ENCODE measurements at places on chromosomes 16 and 17.
A peak's percentile ranks its signal among the peaks of the same experiment; 100 is the strongest.

DNA sequence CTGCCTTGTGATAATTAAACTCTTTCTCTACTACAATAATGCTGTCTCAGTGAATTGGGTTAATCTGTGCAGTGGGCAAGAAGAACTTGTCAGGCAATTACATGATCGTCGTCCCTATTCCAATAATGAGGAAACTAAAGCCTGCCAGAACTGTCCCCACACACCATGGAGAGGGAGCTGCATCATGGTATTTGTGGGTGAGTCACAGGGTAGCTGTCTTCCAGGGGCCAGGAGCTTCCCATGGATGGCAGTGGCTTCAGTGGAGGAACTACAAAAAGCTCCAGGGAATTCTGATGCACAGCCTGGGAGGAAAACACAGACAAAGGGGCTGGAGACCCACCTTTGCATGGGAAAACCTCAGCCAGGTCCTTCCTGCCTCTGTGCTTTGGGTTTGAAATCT, 83.3 kb upstream of the C16orf82 start:
- no peak for DNase-seq

DNA sequence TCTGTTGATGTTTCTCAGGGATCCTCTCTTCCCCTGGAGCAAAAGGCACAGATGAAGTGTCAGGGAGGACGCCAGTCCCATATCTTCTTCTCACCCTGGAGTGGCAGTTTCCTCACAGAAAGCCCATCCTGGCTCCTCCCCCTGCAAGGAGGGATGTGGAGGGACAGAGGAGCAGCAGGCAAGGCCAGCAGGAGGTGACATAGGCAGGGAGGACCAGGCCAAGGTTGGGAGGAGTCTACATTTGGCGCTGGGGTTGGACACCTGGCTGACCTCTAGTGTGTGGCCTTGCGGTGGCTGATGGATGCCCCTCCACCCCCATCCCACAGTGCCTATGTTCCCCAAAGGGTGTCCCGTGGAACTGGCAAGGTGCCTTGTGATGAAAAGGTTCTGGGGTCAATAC, 125.4 kb downstream of the SEC14L1 start:
- no peak for DNase-seq

DNA sequence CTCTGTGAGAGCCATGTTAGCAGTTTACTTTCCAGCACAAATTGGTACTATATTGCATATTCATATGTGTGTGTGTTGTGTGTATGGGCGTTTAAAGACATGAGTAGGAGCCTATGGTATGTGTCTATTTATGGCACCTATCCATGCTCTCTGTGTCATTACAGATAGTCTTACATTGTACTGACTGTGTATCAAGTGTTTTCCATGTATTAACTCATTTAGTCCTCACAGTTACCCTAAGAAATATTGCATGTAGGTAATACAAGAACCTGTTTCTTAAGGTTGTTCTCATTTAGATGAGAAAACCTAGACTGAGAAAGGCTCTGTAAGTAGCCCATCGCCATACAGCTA, 1.6 kb downstream of the ALG1 start:
- no peak for DNase-seq

- no peak for DNase-seq
Measured at GRCh38 chr16:20181416-20181815, 107.7 kb upstream of the GPR139 start.

- DNase-seq = peak; percentile 42
Measured at GRCh38 chr17:50117202-50118051, 12.5 kb downstream of the SAMD14 start.

DNA sequence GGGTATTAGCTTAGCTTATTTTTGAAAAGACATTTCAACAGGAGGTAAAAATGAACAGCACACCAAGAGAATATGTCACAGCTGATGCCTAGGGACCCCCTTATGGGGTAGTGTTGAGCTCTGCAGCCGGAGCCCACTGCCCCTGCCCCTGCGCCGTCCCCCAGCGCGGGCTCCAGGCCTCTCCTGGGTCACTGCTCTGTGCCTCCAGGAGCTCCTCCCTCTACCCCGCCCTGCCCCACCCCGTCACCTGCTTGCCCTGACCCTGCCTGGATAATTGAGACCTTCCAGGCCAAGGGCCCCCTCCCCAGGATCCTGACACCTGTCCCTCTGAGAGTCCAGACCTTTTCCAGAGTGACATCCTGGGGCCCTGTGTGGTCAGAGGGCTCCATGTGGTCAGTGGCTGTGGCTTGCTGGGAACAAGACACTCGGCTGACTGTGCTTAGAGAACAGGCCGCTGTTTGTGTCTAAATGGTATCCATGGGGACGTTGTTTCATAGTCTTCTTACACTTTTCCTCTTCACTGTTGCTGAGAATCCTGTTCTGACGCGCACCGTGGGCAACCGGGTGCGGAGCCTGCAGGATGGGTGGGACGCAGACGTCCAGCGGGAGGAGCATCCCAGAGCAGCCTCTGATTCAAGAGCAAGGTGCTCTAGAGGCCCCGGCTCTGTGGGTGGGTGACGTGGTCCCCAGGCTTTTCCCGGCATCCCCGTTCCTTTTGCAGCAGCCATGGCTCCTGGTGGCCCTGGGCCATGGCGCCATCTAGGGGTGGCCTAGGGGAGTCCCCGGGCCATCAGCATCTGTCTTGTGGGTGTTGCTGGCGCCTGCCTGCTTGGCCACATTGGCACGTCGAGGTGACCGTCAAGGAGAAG, 20.0 kb upstream of the WFIKKN1 start:
- peak; percentile 55 for DNase-seq

DNA sequence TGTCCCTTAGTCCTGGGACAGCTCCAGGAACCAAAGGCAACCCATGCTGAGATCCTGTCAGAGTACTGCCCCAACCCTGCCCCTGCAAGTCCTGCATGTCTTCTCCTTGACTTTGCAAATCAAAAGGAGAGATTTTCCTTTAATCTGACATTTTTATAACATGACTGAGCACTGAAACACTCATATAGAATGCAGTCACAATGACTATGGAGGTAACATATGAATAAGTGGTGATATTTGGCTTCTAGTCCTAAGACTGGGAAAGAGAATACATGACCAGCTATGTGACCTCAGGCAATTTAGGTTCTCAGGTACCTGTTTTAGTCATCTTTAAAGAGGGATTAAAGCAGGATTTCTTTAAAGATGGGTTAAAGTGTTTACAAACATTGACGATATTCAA, 941.6 kb upstream of the CDH8 start:
- no peak for DNase-seq

Data from stimulated activated CD8-positive, alpha-beta memory T cell treated with anti-CD3 and anti-CD28 coated beads, Interleukin-4, amount 100 ng/mL, for 24 hours (primary cell).